ENCODE measurements at places on chromosomes 7 and 10.

DNA sequence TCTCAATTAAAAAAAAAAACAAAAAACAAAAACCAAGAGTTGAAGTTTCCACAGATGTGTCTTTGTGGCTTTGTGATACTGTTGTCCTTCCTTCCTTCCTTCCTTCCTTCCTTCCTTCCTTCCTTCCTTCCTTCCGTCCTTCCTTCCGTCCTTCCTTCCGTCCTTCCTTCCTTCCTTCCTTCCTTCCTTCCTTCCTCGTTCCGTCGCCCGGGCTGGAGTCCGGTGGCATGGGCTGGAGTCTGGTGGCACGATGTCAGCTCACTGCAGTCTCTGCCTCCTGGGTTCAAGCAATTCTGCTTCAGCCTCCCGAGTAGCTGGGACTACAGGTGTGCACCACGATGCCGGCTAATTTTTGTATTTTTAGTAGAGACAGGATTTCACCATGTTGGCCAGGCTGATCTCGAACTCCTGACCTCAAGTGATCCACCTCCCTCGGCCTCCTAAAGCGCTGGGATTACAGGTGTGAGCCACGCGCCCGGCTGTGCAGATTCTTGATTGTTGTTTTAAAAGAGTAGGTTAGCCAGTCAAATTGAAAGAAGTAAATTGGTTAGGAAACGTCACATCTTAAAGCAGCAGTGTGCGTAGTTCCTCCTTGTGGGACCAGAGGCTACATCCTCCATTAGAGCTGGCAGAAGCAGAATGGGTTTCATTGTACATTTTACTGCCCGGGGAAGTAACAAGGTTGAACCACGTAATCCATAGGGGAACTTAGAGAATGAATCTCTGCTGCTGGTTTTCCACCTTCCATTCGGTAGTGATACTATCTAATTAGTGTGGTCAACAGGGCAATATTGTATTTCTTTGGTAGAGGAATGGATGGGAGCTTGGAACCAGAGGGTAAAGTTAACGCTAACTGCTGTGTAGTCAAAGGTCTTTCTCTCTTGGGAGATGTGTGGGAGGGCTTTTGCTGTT is 20.6 kb downstream of the DNAJB6 start:
- no peak for DNase-seq

- no peak for DNase-seq
These were observed 90.5 kb downstream of the INHBA start for GRCh38 chr7:41612386-41612785.

DNA sequence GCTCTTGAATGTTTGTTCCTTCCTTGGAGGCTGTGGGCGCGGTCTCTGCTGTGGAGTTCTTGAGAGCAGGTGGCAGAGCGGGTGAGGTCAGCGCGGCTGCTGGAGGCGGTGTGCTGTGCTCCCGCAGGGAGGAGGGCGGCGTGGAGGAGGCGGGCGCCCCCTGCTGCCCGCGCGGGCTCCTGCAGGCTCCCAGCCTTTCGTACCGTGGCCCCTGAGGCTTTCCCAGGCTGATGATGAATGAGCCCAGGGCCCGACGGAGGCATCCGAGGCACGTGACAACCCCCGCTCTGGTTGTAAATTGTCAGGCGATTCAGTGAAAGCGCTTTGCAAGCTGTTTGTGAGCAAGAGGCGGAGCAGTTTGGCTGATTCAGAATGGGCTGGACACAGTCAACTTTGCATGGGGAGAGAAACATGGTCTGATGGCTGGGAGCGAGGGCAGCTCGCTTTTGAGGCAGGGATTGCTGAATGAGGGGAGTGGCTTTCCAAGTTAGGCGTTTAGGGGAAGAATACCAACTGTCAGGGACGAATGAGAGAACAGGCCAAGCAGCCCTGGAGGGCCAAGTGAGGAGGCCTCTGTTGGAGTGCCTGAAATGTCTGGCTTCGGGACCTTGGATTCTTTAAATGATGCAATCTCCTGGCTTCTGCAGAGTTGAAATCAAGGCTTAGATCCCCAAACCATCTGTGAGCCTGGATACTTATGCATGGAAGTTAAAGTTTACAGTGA is 46.6 kb downstream of the CDHR3 start:
- DNase-seq: peak; percentile 82

DNA sequence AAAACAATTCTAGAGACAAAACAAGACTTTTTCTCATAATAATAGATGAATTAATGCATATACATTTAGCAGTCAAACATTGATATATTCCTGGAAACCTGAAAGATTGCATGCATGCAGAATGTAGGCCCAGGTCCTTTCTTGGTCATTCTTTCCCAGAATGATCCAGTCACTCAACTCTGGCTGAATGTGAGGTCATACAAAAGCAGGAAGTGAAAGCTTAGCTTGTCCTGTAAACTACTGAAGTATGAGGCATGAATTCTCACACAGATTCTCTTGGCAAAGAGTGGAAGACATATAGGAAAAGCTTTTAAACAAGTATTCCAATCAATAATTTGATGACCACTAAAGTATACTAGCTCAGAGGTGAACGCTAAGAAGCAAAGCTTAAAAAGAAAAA is 253.9 kb downstream of the PPP1R3A start:
- no peak for DNase-seq

DNA sequence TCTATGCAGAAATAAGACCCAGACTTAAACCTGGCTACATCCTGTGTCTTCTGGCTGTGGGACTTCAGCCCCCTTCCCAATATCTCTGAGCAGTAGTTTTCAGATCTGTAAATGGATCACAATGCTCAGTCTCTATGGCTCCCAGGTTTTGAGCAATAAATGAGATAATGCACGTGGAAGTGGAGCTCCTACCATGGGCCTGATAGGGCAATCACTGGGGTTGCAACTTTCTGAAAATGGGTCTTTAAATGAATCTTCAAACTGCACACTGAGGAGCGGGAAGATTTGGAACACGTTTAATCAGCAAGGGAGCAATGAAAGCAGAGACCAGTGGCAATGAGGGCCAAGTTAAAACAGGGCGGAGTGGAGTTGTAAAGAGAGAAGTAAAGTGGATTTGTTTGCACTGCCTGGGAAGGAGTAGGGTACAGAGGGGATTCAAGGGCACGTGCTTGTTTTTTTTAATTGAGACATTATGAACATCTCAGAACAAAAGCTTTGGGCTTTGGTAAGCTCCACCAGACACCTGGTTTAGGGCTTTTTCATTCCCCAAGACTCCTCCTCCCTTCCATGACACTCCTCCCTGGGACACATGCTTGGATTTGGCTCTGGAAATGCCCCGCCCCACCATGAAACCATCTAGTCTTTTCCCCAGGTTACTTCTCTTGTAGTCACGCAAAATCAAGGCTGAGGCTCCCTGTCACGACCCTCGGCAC is 42.7 kb downstream of the PAPSS2 start:
- no peak for DNase-seq

- peak; percentile 47 for DNase-seq
These were observed 220.9 kb upstream of the MKLN1 start for GRCh38 chr7:131106681-131107336.

DNA sequence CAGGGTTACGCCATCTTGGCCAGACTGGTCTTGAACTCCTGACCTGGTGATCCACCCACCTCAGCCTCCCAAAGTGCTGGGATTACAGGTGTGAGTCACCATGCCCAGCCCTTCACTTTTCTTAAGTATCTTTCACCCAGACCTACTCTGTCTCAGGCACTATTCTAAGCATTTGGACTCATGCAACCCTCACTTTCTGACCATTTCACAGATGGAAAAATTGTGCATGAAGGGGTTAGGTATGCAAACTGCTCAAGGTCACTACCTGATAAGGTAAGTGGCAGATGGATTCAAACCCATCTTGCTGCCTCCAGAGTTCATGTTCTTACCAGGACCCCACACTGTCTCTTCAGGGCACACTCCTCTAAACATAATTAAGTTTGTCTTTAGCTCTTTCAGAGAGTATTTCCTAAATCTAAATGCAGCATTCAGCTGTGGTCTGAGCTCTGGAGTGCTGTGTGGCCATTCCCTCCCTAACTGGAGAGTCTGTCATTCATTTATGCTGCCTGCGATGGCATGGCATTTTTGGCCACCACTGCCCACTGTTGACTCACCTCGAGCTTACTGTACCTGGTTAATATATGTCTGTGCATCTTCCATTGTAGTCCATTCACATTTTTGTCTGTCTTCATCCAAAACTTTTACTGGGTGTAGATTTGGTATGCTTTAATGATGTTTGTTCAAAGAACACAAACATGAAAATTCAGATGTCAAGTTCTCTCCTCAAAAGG is 88.4 kb downstream of the CCDC71L start:
- no peak for DNase-seq

DNA sequence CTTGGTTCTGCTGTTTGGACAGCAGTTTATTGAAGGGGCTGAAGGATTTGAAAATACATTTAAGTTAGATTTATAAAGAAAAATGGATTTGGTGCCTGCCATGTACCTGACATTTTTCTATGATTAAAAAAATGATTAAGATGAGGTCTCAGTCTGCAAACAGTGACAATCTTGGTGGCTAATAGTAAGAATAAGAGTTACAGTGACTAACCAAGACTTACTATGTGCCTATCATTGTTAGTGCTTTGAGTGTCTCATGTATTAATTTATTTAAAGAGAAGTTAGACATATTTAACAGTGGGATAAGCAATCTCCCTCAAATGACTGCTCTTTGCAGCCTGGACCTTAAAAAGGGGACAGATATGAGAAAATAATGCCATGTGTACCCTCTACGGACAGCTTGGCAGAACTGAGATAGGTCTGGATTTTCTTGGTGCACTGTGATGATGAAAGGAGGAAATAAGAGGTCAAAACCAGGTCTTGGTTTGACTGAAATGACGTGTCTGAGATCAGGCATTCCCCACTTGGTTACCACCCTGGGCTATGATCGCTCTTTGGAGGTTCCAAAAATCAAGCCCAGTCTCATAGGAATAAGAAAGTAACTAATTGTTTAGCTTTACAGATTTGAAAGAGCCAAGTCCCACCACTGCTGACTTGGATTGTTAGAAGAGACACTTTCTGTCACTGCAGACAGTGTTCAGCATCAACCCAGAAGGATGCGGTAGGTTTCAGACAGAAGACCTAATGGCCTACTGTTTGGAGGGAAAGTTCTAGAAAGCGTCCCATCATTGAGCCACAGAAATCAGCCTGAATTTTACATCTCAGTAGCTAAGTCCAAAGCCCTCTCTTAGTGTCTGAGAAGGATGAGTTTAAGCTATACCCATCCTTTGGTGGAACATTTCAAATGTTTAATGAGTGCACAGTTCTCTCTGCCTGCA is 2.1 kb downstream of the CASP7 start:
- DNase-seq: no peak

DNA sequence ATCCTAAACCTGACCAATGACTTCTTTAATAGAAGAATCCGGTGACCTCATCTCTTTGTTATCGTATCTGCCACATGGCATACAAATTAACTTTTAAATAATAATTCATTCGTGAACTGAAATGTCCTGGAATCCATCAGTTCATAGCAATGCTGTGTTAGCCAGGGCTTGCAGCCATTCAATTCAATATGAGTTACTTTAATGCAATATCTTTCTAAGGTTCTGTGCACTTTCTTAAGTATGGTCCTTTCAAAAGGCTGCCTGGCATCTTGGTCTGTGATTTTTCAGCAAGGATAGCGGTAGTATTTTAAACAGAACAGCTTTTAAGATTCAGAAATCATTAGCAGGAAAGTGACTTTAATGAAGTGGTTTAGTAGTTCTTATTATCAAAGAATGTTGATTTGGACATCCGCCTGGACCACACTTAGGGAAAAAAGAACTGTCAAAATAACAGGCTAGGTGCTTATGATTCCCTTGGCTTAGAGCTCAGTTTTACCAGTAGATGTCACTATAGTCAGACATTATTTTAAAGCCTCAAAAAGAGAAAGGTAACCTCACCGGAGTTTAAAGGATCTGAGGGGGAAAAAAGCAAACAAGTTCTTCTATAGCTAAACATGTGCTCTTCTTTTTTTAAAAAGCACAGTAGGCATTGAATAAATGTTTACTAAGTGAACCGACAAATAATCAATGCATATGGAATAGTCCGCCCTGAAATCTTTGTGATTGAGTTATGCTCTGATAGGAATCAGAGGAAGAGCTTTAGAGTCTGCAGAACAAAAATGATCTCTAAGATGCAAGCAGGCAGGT is 22.7 kb downstream of the SLC35G1 start:
- DNase-seq: no peak

DNA sequence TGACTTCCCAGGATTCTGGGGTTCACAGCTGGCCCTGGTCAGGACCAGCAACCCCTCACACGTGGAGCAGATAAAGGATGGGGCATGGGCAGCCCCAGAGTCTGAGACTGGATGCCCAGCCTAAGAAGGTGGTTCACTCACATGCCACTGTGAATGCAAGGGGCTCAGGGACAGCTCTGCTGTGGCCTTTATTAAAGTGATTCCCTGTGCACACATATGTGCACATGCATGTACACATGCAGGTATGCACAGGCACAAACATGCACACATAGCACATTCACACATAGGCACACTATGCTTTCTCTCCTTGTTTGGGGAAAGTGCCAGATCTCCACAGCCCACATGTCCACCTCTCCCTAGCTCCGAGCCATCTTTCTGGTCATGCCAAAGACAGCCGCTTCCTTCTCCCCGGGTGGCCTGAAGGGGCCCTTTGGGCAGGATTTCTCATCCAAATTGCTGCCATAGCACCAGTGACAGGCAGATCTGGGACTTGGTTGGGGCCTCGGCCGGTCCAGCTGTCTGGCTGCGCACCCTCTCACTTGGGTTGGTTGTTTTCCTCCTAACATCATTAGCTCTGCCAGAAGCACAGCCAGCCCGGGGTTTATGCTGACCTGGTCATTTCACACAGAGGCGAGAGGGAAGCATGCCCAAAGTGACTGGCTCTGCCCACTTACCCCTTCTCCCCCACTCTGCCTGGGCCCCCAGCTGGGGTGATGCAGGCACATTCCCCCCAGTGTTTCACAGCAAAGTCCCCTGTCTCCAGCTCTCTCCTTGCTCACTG is 1.4 kb downstream of the GCK start:
- no peak for DNase-seq

- DNase-seq: no peak
These were observed 166.7 kb downstream of the POU6F2 start for GRCh38 chr7:39144420-39144819.

DNA sequence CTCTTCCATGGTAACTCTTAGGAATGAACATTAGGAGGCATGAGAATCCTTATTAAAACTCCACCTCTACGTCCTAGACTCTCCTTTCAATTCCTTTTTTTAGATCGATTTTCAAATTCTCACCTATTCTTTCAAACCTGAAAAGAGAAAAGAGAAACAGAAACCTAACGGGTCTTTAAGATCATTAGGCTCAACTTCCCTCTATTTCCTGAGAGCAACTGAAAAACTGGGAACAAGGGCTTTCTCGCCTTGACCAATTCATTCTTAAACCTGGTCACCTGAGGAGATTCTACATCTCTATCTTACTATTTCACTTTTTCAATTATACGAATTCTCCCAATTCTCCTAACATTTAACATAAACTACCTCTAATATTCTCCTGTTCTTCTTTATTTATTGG is 2.8 kb downstream of the TFEC start:
- no peak for DNase-seq

DNA sequence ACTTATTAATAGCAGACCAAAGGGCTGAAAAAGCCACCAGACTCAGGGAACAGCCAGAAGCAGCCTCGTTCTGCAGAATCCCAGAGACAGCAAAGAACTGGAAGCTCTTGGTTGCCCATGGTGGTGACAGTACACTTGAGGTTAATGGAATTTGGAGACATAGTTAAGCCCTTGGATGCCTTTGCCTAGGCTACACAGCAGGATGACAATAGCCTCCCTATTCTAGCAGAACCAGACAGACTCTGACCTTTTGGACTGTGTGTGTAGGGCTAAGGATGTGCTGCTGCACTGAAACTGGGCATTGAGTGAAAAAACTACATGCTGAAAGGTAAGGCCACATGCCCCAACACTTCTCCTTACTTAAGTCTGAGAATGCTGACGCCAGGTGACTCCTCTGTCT is 22.7 kb downstream of the OTUD1 start:
- DNase-seq: no peak

Measured in head of caudate nucleus (tissue), 42 donors.